ENCODE measurements at places on chromosomes 3 and 15.

DNA sequence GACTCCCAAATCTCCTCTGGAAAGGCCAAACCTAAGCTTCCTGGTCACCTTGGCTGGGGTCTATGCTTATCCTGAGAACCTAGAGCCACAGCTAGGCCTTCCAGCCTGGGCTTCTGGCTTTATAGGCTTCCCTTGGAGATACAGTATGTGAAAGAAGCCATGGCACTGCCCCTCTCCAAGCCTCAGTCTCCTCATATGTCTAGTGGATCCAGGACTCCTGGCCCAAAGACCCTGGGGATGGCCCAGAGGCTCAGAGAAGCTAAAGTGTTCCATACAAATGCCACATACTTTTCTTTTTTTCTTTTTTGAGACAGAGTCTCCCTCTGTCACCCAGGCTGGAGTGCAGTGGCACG is 8.6 kb downstream of the ACAA1 start:
- no peak for DNase-seq

DNA sequence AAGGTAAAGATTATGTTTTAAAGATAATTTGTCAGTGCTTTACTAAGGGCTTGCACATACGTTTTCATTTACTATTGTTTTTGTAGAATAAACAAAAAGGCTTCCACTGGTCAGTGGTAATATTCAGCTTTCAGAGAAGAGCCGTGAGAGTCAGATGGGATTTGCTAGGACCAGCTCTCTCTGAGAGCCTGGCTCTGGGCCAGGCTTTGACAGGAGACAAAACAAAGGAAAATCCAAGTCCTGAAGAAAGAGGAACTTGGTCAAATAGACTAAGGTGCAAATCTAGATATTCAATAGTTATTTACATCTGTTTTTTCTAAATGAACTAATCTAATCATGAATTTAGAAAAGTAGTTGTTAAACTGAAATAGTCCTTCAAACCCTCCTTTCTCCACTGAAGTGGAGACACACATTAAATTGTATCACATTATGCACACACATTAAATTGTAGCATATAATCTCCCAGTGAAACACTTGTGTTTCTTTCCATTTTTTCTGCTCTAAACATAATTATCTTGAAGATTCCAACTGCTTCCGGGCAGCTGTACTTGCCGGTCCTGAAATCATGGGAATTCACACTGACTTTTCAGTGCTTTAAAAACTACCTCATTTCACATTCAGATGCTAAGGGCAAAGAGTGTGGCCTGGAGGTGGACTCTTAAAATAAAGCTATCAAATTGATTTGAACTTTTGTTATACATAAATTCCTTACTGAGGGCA is 55.1 kb upstream of the FILIP1L start:
- DNase-seq: no peak

GRCh38 chr3:53817809-53818208 is 28.4 kb downstream of the CHDH start:
- DNase-seq: no peak

GRCh38 chr15:72372361-72372760 is 3.5 kb downstream of the HEXA start:
- no peak for DNase-seq

- DNase-seq: no peak
Observed at GRCh38 chr15:89749054-89749453, 2.0 kb downstream of the MESP1 start.

Data from MCF 10A (cell line).